Cardiac fibroblast (primary cell): ENCODE measurements at places on chromosomes 16 and 17.

- DNase-seq, result no peak
Measured at GRCh38 chr16:82767198-82767597, 140.4 kb downstream of the CDH13 start.

DNA sequence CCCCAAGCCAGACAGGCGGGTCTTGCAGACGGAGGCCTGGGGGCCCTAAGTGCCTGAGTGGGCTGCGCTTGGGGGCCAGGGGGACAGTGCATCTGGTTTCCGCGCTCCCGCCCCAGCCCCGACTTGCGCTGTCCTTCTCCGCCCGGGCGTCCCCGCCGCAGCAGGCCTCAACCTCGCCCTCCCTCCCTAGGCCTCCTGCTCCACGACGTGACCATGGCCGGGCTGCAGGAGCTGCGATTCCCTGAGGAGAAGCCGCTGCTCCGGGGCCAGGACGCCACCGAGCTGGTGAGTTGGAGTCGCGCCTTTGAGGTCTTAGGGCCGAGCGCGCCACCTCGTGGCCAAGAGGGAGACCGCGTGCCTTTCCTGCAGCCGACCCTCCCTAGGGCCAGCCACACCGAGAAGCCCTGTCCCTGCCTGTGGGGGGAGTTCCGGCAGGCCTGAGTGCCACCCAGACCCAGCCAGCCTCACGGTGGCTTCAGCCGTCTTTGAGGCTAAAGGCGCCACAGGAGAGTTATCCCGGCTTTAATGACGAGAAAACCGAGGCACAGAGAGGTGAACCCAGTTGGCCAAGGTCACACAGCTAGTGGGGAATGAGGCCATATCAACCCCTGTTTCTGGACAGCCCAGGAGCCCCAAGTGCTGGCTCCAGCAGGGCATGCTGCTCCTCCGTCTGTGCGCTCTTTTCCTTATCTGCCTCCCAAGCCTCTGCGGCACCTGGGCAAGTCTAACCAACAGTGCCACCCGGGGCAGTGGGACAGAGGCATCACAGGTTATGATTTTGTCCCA, 12.2 kb upstream of the NDRG4 start:
- DNase-seq, result peak; percentile 80

- DNase-seq, result no peak
Measured at GRCh38 chr16:84347161-84347560, 21.2 kb upstream of the ATP2C2 start.

- peak; percentile 70 for DNase-seq
Measured at GRCh38 chr17:45149669-45150664, 1.7 kb downstream of the HEXIM1 start.

DNA sequence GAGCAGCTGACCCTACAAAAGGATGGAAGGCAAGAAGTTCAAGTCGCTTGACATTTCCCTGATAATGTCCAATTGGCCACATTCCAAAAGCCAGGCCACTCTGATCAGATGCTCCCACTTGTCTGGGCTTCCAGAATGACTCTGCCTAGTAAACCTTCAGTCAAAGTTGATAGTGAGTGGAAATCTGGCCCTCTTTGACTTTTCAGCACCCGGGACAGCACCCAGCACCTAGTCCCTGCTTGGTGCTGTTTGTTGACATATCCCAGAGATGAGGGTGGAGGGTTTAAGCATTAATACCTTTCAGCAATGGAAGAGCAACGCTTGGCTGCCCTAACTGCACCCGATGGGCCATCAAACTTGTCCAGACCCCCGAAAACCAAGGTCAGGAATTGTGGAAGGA, 131.3 kb downstream of the AIPL1 start:
- DNase-seq, result peak; percentile 5
